ENCODE measurements at places on chromosomes 3 and 15.
A peak's percentile ranks its signal among the peaks of the same experiment; 100 is the strongest.

DNA sequence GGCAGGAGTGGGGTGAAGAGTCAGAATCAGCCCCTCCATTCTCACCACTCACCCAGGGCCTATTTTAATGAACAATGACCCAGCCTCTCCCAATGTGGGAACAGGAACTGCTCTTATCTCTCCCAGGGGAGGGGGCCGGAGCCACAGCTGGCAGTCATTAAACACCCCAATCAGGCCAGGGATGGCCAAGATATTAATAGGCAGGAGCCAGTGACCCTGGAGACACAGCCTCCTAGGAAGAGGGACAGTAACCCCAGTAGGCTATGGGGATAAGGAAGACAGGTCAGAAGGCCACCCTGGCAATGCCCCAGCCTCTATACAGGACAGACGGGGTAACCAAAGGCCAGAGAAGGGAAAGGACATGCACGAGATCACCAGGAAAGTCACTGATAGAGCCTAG, 38.6 kb downstream of the VIPR1 start:
- no peak for DNase-seq

DNA sequence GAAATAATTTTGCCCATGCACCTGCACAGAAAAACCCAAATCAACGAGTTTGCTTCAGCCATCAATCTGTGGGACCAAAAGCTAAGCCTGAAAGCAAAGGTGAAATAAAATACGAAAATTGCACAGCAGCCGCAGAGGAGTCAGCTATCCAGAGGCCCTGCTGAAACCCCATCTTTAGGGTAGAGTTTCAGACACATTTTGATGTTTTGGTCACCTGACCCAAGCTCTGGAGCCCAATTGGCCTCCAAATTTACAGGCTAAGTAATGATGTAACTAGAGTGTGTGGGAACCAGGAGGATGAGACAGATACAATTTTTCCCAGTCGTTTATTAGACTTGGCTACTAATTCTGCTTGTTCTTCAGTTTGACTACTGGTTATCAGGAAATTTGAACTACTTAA, 308.6 kb upstream of the ATP11B start:
- DNase-seq: no peak

DNA sequence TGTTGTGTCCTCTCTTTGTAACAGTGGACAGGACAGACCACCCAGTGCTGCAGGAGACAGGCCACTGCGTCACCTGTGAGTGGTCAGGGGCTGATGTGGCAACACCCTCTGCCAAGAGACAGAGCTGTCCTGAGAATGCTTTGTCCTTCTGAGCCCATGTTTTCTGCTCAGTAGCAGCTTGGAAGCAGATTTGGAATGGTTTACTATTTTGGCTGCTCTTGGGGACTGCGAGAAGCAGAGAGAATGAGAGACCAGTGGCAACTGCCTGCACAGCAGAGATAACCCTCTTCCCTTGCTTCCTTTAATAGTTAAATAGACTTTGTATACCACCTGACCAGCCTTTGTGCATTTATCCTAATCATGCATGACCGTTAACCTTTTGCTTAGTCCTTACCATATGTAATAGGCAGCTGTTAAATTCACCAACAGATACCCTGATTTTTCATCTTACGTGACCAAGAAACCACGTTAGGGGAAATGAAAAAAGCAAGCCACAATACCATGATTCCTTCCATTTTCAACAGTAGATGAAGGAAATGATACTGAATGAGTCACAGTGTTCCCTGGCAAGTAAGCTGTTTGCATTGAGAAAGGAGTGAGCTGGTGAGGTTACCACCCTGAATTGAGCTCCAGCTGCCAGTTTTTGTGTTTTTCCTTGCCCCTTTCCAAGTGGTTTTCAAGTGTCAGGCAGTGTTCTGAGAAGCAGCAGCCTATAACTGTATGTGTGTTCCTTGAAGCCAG, 35.5 kb downstream of the B3GALNT1 start:
- peak; percentile 51 for DNase-seq

- DNase-seq: no peak
Measured at GRCh38 chr15:48695088-48695826, 49.7 kb upstream of the FBN1 start.

GRCh38 chr3:128338536-128339330, 128.0 kb downstream of the DNAJB8 start:
- DNase-seq: no peak

DNA sequence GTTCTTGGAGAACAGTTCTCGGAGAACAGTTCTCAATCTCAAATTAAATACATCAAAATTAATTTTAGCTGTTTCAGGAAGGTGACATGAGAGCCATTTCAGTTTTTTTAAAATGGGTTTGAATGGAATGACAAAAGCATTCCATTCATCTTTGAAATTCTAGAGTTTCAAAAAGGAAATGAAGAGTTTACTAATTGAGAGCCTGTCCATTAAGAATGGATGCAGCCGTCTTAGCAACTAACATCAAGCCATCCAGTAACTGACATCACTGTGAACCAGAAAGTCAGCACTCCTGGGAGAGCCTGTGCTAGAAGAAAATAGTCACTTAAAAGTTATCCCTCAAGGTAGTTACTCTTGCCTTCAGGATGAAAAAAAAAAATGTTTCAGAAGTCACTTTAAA, 47.0 kb upstream of the FSTL1 start:
- DNase-seq: no peak

DNA sequence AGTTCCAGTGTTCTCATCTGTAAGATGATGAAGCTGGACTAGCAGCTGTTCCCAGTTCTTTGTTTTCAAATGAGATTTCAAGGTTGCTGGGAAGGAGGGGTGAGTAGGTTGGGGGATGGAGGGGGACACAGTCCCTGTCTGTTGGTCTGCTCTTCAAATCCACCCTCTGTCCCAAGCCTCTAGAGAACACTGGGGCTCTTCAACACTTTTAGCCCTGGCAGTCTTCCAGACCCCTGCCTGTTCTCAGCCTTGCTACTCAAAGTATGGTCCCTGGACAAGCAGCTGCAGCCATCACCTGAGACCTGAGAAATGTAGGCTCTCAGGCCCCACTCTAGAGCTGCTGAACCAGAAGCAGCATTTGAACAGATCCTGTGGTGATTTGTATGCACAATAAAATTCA, 41.3 kb downstream of the NEK11 start:
- DNase-seq: peak; percentile 25

- DNase-seq: no peak
Measured at GRCh38 chr15:99677540-99678134, 55.6 kb downstream of the LYSMD4 start.

- DNase-seq: no peak
Measured at GRCh38 chr15:46556559-46557379, 921.9 kb downstream of the SQOR start.

- DNase-seq: no peak
Measured at GRCh38 chr15:23384371-23384770, 29.8 kb downstream of the GOLGA8S start.

All from femur (tissue), 1 donor.